Stimulated activated CD4-positive, alpha-beta T cell treated with anti-CD3 and anti-CD28 coated beads, TNF-alpha, amount 100 ng/mL, for 24 hours (primary cell): ENCODE measurements at places on chromosomes 16 and 17.
A peak's percentile ranks its signal among the peaks of the same experiment; 100 is the strongest.

DNA sequence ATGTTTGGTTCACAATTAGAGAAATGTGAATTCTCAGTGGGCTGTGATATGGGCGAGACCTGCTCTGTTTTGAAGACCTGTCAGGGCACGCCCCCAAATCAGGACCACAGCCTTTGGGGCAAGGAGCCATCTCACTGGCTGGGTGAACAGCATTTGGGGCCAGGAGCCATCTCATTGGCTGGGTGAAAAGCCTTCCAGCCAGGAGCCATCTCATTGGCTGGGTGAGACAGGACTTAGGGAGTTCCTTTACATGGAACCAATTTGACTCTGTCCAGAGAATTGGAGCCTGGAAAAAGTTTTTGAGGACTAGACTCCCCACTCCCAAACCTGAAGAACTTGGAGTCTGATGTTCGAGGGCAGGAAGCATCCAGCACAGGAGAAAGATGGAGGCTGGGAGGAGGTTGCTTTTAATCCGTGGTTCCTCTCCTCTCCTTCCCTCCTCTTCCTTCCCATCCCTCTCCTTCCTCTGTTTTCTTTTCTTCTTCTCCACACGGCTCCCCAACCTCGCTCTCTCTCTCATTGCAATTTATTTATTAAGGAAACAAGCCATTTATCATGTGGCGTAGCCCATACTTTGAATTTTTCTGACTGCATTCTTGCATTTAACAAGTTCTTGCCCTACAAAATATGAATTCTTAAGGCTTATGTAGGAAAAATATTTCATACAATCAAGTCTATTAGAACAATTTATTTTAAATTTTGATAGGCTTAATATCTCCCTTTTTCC lies 19.7 kb downstream of the FOXL1 start:
- no peak for DNase-seq

DNA sequence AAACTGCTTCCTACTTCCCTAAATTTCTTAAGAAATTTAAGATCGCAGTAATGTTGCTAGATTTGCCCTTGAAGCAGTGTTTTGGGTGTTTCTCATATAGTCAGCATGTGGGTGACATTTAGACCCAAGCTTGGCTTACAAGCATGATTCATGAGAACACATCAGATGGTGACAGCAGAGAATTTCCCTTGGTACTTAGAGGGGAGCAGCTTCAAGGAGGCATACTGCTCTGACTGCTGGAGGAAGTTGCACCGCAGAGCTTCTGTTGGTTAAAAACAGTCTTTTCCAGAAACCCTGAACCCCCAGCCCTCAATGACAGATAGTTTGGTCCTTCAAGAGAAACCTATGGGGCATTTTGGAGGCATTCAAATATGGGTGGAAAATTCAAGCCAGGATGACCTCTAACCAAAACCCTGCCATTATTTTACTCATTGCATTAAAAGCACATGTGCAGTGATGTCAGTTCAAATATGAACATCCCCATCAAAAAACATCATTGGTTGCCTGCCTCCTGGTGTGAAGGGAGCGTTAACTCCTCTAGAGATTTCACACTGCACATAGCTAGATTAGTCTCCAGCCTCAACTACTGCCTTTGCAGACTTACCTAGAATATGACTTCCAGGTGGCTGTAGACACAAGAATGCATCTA lies 201.5 kb upstream of the CACNG5 start:
- DNase-seq, result peak; percentile 18

DNA sequence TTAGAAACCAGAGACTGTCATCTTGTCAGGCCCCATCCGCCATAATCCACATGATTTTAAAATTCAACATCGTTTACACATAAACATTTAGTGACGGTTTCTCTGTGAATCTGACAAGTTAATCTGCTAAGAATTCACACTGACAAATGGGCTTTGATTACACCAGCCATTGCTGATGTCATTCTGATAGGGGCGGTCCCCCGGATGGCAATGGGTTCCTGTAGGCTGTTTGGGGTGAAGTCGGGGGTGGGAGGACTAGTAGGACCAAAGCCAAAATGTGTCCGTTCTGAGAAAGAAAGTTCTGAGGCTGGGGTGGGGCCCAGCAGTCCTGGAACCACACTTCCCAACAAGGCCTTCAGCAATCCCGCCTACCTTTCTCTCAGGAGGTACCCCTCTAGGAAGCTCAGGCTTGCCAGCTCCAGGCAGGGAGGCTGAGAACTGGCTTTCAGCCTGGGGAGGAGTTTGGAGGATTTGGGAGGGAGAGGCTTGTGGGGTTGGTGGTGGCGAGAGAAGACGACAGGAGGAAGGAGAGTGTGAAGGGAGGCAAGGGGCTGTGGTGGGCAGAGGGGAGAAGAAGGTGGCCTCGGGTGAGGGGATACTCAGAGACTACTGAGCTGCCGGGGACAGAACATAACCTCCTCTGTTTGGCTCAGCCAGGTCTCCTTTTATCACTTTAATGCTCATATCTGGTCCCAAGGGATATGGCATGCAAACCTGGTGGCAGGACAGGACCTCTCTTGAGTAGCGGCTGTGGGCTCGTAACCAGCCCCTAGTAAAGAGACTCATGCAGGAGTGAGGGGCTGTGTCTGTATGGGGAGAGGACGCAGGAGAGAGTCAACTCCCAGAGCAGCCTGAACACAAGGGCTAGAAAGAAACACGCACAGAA lies 8.6 kb downstream of the HIC1 start:
- no peak for DNase-seq

- no peak for DNase-seq
These were observed 15.9 kb upstream of the MEIOB start for GRCh38 chr16:1887711-1888354.

DNA sequence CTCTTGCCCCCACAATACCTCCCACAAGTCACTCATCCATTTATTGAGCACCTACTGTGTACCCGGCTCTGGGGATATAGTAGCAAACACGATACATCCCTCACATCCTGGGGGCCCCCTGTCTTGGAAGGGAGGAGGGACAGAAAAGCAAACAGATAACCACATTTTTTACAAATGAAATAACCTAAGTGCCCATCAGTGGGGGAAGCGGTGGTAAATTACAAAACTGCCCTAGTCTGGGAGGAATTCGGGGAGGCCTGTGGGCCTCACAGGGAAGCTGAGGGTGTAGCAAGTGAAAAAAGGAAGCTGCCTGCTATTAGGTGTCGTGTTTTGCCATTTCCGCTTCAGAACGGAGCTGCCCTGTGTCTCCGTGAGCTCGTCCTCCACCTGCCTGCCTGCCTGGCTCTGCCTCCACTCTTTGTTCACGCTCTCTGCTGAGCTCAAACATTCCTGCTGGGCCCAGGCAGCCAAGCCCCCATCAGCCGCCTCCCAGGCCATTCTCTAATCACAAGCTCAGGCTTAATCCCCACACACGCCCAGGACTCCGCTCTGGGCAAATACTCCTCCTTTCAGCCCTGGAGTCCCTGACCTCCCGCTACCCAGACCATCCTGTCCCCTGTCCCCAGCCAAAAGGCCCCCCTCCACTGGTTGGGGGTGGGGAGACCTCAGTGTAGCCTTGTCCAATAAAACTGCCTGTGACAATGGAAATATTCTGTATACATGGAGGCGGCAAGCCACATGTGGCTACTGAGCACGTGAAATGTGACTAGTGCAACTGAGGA lies 10.2 kb upstream of the SEC14L5 start:
- no peak for DNase-seq

GRCh38 chr16:4604401-4604800 lies 10.3 kb downstream of the UBALD1 start:
- no peak for DNase-seq

GRCh38 chr17:40935624-40936023 lies 1.8 kb downstream of the KRT23 start:
- no peak for DNase-seq

GRCh38 chr16:27973678-27974077 lies 89.8 kb downstream of the GSG1L start:
- no peak for DNase-seq

GRCh38 chr16:17193566-17194100 lies 277.1 kb downstream of the XYLT1 start:
- DNase-seq, result no peak

GRCh38 chr16:82857693-82858365 lies 231.1 kb downstream of the CDH13 start:
- no peak for DNase-seq

GRCh38 chr17:57919918-57920317 lies 35.3 kb downstream of the CUEDC1 start:
- no peak for DNase-seq

DNA sequence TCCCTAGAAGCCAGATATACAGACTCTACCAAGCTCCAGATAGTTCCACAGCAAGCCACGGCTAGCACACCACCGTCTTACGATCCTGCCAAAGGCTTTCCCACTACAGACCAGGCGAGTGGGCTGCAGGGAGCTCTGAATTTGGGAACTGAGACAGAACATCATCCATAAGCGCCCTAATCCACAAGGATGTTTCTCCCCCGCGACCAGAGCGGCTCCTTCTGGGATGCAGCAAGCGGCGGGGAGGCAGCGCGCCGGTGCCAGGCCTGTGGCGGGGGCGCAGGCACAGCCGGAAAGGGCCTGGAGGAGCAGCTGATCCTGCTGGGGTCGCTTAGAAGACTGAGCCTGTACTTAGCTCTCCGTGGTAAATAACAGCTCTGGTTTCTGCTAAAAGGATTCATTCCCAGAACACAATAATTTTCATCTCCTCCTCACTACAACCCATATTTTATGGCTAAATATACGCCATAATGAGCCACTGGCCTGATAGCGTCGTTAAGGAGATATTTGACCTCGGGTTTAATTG lies 16.2 kb upstream of the FOXF1 start:
- no peak for DNase-seq

- no peak for DNase-seq
These were observed 72.7 kb downstream of the SOX9 start for GRCh38 chr17:72193391-72194106.

DNA sequence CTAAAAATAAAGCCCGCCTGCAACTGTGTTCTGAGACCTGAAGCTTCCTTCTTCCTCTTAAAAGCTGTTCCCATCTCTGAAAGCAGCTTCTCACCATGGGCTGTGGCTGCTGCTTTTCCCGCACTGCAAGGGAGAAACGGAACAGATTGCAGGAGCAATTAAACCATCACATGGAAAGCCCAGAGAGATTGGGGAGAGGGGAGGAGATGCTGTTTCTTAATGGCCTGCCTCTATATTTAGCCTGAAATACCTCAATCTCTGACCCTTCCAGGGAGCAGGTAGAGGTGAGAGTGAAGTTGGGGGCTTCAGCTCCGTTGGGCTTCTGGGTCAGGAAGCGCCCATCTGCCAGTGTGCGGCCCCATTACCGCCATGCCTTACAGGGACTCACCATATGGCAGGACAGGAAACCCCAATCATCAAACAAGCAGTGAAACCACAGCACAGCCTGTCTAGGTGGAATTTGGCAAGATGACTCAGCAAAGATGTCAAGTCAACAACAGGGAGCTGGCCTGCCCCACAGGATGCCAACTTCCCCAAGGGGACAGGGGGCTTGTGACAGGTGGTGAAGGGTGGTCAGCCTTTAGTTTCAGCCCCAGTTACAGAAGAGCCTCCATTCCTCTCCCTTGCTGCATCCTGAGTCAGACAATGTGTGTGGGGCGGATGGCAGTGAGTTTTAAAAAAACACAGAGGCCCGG lies 286.6 kb upstream of the CCL2 start:
- no peak for DNase-seq

GRCh38 chr17:76382351-76382802 lies 2.0 kb upstream of the SPHK1 start:
- peak; percentile 31 for DNase-seq
